ENCODE measurements at places on chromosomes 3 and 15. TPM values are rescaled to one million over a fixed set of nuclear protein-coding genes. Genes with fewer than 3 reads are reported as not detected.

GRCh38 chr15:63506537-63507035 is 2.2 kb downstream of the USP3 start:
- DNase-seq, result no peak

DNA sequence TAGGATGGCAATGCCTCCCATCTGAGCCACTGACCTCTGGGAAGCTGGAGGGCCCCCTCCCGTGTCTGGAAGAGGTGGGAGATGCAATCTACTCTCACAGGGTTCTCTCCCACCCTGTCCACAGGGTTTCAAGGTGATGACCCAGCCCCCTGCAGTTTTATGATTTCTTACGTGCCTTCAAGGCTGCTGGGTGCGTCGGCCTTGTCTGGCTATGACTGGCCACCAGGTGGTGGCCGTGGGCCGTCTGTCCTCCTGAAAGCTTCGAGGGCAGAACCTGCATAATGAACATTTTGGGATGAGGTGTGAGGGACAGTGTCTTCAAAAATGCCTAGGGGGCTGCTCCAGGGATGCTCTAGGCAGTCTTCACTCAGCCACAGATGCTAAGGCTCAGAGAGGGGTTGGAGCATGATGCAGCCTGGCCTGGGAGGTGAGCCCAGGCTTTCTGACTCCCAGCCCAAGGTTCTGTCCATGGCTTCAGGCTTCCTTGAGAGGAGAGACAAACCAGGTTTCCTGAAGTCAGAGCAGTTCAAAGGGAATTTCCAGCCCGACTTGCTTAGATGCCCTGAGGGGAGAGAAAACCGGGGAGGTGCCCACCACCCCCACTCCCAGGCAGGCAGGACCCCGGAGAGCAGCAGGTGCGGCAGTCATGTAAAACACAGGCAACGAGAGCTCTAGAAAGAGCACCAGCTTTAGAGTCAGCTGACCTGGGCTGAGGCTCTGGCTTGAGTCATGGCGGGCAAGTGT is 18.7 kb downstream of the ISG20 start:
- peak; percentile 58 for DNase-seq

DNA sequence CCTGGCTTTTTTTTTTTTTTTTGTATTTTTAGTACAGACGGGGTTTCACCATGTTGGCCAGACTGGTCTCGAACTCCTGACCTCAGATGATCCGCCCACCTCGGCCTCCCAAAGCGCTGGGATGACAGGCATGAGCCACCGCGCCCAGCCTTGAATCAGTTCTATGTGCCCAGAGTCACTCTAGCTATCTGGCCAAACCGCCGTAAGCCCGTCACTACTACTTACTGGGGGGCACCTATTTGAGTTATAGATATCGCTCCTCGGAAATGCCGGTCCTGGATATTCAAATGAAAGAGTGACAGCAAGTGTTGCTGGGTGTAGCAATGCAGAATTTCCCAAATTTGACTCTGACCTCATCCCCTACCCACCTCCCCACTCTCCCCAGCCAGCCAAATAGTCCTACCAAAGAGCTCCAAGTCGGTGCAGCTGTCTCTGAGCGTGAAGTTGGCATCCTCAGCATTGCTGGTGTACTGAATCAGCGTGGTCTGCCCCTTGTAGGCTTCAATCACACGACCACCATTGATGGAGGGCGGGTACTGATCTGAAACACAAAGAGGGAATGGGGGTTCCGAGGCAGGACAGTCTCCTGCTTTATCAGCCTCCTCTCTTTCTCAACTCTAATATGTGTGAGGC is 38.1 kb downstream of the MUC20 start:
- DNase-seq, result no peak

- DNase-seq, result no peak
Observed at GRCh38 chr3:87997298-87997697, 61.5 kb downstream of the CGGBP1 start.

DNA sequence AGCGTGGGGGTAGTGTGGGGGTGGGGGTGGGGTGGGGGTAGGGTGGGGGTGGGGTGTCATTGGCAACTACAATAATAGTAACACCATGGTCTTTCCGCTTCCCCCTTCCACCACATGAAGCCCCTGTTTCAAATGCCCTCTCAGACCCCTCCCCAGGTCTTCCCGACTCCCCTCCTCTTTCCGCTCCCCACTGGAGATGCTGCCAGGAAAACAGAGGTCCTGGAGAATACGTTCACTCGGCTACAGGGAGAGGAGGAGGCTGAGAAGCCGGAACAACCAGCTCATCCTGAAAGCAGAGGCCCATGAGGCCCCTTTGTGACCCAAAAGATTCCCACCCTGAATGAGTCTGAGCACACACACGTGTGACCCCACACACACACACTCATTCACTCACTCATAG is 75.4 kb downstream of the CPN2 start:
- no peak for DNase-seq

DNA sequence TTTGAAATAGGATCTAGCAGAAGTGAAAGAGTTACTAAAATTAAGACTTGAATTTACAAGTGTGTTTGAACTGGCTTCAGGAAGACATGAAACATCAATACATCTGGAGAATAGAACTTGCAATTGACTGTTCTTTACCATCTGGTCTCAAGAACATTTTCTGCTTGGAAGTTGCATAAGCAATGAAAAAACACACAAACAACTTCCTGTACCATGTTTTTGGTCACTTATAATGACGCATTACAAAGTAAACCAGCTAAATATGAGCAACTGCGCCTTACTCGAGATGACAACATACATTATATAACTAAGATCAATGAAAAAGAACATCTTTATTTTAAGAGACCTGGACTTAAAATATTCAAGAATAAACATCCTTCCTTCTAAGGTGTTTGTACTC is 112.5 kb downstream of the TIGIT start:
- DNase-seq, result no peak

DNA sequence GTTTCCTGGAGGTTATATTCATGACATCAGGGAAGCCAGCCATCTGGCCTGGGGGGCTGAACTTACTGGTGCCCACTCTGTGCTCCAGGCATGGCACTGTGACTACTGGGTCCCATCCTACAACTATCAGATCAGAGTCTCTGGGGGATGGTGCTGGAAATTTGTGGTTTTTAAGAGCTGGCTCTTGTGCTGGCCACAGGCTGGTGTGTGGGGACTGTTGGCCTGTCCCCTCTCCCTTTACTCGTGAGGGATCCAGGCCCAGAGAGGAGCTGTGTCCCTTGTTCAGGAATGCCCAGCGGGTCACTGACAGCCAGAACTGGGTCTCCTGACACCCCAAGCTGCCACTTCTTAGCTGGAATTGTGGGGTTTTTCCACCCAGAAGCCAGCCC is 44.5 kb upstream of the SEC22A start:
- no peak for DNase-seq

NSMCE3 gene
- 8.8 TPM for total RNA-seq

DNA sequence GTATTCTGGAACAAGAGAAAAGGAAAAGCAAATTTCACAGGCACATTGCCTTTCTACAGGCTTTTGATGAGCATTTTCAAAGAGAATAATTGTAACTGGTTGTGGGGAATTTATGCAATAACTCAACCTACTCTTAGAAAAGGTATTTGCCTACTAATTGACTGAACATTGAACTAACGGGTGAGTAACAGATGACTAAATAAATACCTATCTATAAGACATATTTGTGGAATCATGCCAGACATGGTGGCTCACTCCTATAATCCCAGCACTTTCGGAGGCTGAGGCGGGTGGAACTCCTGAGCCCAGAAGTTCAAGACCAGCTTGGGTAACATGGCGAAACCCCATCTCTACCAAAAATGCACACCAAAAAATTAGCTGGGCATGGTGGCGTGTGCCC is 367.7 kb downstream of the CGGBP1 start:
- no peak for DNase-seq

LRRIQ4 gene
- total RNA-seq, result 1.4 TPM

- DNase-seq, result peak; percentile 44
Observed at GRCh38 chr15:65377105-65377975, 462 bp downstream of the IGDCC3 start.

CCR4 gene
- total RNA-seq, result not detected

DNA sequence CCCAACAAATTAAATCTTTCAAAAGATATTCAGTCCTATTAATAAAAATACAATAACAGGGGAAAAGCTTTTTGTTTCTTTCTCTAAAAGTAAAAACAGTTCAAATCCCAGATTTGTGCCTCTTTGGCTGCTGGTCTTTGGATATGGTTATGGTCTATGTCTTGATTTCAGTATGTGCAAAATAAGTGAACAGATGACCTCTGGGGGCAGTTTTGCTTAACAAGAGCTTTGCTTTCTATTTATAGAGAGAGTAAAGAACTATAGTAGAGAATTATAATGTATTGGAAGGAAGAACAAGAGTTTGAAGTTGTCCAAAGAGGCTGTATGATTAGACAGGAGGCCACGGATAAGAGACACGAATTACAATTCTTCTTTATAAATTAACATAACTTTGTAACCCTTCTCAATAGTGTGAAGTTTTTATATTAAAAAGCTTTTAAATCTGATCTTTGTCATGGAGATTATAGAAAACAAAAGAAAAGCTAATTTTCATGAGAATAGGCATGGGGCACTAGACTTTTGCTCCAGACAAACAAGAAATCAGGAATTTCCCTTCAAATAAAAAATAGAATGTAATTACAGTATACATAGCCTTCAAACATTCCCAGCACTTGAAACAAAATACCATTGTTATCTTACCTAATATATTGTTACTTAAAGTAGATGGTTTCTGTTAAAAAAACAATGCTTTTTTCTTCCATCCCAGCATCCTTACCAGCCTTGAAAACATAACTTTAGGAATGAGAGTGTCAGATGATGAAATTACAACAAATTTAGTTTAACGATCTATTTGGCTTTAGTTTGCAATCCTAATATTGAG is 432.7 kb upstream of the ARHGEF26 start:
- no peak for DNase-seq

- DNase-seq, result no peak
Observed at GRCh38 chr3:48700731-48701405, 15.2 kb upstream of the NCKIPSD start.

All from dorsolateral prefrontal cortex (tissue), 122 donors.